ENCODE measurements at places on chromosomes 3 and 15. TPM values are rescaled to one million over a fixed set of nuclear protein-coding genes. Genes with fewer than 3 reads are reported as not detected.

- DNase-seq = peak; percentile 57
Measured at GRCh38 chr15:39704689-39705088, 78.0 kb downstream of the FSIP1 start.

DNA sequence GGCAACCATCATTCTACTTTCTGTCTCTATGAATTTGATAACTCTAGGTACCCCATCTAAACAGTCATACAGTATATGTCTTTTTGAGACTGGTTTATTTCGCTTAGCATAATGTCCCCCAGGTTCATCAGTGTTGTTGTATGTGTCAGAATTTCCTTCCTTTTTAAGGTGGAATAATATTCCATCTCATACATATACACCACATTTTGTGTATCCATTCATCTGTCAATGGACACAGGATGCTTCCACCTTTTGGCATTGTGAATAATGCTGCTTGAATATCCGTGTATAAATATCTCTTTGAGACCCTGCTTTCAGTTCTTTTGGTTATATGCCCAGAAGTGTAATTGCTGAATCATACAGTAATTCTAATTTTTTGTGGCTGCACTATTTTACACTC lies 10.4 kb upstream of the ZFAND6 start:
- no peak for DNase-seq

- DNase-seq = no peak
Measured at GRCh38 chr15:27278761-27279160, 307.8 kb downstream of the GABRG3 start.

DNA sequence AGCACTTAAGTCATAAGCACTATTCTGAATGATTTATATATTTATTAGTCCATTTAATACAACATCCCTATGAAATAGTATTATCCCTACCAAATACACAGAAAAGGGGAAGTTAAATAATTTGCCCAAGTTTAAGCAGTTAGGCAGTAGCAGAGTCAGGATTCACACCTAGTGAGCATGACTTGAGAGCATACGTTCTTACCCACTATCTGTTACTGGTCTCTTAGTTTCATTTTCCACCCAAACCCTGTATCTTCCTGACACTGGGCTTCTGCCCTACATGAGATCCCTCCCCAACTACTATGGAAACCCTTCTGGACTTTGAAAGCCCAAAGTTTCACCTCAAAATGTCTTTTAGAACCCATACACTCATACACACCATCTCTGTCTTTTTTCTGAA lies 4.4 kb upstream of the ATOSA start:
- DNase-seq = no peak

ZNF620 gene
- total RNA-seq = 0.57 TPM
